ENCODE measurements at places on chromosomes 2 and 18.
A peak's percentile ranks its signal among the peaks of the same experiment; 100 is the strongest.

DNA sequence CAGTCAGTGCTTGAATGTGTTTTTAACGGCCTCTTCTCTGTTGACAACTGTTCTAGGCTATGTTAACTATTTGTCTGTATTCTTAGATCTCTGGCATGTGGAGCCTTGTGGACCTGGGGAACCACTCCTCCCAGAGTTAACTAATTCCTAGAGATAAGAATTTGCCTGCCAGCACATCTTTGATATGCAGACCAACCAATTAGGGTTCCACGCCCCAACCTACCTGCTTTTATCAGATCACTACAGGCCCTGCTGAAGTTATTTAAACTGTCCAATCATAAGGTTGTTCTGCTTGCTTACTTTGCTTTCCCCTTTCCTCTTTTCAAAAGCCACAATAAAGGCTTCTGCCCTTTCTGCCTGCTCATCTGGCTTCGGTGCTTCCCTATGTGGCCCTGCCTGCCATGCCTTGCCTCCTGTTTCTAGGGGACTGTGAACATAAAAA lies 8.5 kb upstream of the CYBRD1 start:
- no peak for ATAC-seq

DNA sequence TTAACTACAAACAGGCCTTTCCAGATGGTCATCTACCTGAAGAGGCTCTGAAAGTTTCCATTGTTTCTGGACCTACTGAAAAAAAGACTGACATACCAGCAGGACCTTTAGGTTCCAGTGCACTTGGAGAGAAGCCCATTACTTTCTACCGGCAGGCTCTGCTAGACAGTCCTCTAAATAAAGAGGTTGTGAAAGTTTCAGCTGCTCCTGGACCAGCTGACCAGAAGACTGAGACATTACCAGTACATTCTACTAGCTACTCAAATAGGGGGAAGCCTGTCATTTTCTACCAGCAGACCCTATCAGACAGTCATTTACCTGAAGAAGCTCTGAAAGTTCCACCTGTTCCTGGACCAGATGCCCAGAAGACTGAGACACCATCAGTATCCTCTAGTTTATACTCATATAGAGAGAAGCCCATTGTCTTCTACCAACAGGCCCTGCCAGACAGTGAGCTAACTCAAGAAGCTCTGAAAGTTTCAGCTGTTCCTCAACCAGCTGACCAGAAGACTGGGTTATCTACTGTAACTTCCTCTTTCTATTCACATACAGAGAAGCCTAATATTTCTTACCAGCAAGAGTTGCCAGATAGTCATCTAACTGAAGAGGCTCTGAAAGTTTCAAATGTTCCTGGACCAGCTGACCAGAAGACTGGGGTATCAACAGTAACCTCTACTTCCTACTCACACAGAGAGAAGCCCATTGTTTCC lies 65.8 kb downstream of the ALMS1 start:
- ATAC-seq: no peak

- ATAC-seq: no peak
These were observed 229.5 kb upstream of the CCDC150 start for GRCh38 chr2:196410008-196410407.

DNA sequence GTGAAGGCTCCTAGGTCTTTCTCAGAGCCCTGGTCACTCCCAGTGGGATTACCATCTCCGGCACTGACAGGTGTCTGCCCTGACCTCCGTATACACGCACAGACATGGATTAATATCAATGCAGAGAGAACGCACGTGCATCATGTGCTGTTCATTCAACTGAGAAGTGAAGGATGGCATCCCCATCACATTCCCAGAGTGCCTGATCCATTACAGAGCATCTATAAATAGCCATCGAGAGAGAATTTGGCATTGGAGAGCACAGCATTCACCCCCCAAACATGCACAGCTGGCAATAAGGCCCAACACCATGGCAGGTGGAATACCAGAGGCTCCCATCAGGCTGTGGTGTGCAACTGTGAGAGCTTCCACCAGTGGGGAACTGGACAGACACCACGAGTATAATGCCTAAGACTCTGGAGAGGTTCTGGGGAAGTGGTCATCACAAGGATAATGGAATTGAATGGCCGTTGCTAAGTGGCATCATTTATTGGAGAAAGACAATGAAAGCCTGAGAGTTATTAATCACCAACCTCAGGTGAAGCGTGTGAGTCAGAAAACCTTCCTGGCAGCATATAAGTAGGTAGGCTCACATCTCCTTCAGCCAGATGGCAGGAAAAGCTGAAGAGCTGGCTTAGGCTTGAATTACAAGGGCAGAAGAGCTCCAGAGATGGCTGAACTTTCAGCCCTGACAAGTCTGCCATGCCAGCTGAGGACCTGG lies 244.5 kb upstream of the ID2 start:
- ATAC-seq: peak; percentile 30

DNA sequence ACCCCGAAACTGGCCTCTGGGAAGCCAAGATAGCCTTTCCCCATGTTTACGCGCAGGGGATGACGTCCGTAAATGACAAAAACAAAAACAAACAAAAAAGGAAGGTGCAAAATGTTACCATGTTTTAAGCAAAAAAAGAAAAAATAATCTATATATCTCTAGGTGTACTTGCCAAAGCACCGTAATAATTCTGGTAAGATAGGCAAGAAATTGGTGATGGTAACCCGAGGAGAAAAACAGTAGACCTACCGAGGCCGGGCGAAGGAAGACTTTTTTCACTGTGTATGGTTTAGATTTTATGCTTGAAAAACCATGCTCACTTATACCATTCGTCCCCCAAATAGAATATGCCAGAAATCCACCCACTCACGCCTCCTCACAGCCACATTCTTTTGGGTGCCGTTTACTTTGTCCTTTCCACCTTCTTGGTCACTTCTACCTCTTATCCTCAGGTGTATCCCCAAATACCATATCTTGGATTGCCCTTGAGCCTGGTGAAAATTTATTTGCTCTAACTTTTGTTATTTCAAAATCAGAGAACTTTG lies 8.0 kb downstream of the GATA6 start:
- no peak for ATAC-seq

GRCh38 chr2:168692132-168692744 lies 110.2 kb upstream of the NOSTRIN start:
- ATAC-seq: no peak

- ATAC-seq: no peak
These were observed 141.4 kb downstream of the SPAG16 start for GRCh38 chr2:213425618-213426017.

DNA sequence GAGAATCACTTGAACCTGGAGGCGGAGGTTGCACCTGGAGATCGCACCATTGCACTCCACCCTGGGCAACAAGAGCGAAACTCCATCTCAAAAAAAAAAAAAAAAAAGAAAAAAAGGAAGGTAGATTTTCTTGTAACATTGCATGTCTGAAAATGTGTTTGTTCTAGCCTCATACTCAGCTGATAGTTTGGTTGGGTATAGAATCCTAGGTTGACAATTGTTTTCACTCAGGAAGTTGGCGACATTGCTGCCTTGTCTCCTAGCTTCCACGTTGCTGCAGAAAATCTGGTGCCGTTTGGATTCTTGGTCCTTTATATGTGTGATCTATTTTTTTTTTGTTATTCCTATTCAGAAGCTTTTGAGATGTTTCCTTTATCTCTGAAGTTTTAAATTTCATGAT lies 4.7 kb downstream of the ING5 start:
- no peak for ATAC-seq

DNA sequence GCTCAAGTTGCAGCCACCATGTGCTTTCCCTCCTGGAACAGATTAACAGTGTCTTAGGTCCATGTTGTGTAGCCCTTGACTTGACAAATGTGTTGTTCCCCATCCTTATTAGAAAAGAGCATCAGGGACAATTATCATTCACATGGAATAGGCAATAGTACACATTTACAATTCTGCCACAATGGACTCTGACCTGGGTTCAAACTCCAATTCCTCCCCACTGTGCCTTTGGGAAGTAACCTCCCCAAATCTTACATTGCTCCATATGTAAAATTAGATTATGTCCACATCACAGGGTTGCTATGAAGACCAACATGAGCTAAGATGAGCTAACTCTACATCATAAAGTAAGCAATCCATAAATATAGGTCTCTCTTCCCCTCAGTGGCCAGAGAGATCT lies 193.8 kb downstream of the NRP2 start:
- ATAC-seq: no peak

DNA sequence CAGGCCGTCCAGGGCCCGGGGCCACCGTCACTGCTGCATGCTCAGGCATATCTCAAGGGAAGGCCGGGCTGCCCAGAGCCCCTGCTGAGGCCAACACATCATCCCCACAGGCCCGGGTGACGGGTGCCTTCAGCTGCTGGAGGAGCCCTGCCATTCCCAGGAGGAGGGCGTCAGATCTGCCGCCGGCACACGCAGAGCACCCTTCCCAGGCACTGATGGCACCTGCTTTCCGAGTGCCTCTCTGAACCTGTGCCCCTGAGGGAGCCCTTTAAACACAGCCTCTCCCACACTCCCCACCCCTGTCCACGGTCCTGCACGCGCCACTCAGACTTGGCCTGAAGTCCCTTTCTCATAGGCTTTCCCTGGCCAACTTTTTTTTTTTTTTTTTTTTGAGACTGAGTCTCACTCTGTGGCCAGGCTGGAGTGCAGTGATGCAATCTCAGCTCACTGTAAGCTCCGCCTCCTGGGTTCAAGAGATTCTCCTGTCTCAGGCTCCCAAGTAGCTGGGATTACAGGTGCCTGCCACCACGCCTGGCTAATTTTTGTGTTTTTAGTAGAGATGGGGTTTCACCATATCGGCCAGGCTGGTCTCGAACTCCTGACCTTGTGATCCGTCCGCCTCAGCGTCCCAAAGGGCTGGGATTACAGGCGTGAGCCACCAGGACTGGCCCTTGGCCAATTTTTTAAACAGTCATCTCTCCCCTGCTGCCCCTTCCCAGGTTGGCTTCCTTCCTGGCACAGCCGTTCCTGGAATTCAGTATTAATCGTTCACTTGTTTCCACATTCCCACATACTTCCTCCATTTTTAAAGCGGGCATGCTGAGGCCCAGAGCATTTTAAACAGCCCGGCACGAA lies 211.7 kb downstream of the NDUFA10 start:
- ATAC-seq: no peak

GRCh38 chr18:35005963-35006577 lies 35.1 kb upstream of the MAPRE2 start:
- peak; percentile 99 for ATAC-seq

DNA sequence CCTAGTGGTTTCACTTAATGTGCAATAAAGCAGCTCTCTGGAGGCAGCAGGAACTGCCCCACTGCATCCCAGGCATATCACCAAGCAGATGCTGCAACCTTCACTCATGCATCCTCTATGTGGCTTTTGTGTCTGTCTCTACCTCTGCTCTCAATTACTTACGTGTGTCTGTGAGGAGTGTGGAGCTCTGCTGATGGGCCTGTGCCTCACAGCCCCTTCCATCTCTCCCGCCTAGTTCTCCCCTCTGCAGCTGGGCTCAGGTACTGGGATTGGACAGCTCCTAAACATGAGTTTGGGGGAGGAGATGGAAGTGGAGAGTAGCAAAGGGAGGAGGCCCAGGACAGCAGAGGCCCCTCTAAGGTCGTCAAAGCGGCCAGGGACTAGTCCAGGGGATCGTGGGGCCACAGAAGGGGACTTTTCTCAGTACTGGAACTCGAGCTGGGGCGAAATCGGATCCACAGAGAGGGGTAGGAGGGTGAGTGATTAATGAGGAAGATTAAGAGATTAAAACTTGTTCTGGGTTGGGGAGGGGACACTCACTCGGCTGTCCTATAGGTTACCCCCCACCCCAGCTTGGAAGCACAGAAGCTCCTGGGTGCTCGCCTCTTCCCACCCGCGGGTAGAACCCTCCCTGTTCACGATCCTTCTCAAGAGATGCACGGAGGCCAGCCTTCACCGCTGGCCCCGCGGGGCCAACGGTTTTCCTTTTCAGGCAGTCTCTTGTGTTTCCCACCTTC lies 2.1 kb upstream of the LBX2 start:
- no peak for ATAC-seq

- ATAC-seq: no peak
These were observed 1539.5 kb upstream of the CELF4 start for GRCh38 chr18:39105104-39105503.

GRCh38 chr2:237966250-237966564 lies 607 bp upstream of the UBE2F start:
- peak; percentile 77 for ATAC-seq

GRCh38 chr18:24019641-24020331 lies 5.2 kb downstream of the TTC39C start:
- ATAC-seq: no peak

GRCh38 chr2:225288986-225289385 lies 110.5 kb upstream of the NYAP2 start:
- no peak for ATAC-seq

DNA sequence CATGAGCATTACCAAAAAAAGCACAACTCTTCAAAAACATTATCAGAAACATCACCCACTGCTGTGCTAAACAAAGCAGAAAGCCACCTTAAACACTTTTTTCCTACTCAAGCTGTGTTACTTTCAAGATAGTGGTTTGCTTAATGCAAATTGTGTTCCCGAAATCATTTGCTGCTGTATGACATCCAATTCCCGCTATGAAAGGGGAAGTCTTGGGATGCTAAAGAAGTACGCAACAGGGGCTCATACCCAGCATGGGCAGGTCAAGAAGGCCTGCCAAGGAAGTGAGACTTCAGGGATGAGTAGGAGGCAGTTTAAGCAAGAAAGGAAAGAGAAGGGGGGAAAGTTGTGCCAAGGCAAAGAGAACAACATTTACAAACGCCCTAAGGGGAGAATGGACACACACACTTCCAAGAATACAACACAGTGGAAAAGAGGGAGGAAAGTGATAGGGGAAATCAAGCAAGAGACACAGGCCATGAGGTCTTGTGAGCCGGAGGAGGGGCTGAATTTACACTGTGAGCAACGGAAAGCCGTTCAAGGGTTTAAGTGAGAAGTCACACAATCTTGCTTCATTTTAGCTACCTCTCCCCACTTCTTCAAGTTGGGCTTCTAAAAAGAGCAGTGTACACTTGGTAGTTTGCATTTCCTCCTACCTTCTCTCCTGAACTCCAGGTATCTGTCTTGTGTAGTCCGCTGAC lies 4.0 kb downstream of the PTPN2 start:
- ATAC-seq: no peak

DNA sequence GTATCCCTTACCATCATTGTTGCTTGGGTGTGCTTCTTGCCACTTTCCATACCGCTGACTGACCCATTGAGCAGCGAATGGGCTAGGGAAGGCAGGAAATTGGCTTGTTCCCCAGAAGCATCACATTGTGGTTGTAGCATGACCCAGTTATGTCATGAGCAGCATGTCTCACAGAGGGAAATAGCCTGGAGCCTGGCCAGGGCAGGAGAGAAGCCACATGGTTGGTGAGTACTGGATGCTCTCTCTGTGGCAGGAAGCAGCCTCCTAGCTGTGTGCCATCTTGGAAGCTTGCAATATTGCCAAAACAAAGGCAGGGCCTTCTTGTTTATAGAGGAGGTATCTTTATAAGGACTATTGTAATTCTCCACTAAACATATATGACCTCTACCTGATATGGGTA lies 482.6 kb downstream of the PIK3C3 start:
- ATAC-seq: no peak

GRCh38 chr2:30040147-30040546 lies 106.7 kb upstream of the YPEL5 start:
- ATAC-seq: no peak
